ENCODE measurements at places on chromosomes 12 and 14.
A peak's percentile ranks its signal among the peaks of the same experiment; 100 is the strongest.

GRCh38 chr14:68094158-68094557 lies 274.6 kb downstream of the RAD51B start:
- no peak for DNase-seq

GRCh38 chr14:92897922-92898565 lies 24.9 kb upstream of the CHGA start:
- no peak for DNase-seq

GRCh38 chr12:92676710-92677109 lies 26.1 kb upstream of the PLEKHG7 start:
- DNase-seq = no peak

DNA sequence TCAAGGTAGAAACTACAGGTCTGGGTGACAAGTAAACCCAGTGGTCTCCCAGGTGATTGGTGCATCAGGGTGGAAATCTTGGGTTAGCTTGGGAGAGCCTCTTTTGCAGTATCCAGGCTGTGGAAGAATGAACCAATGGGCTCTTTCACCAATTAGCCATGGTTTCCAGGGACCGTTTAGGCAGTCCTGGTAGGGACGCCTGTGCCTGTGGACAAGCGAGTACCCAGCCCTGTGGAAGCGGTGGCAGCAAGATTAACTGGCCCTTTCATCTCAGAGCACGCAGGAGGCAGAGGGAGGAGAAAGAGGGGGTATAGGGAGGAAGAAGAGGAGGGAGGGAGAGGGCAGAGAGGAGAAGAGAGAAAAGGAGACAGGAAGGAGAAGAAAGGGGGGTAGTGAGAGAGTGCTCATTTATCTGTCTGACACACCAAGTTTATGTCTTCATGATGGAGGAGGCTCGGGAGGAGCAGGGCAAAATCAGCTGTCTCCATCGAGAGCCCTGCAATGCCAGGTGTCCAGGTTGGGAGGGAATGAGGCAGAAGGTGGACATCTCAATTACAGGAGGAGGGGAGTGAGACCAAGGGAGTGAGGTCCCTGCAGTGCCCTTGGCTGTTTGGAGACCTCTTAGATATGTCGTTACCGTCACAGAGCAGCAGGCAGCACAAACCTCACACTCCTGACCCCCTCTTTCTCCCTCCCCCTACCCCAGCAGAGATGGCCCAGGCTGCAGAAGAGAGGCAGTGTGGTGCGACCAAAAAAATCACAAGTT lies 4.6 kb upstream of the ZDHHC22 start:
- no peak for DNase-seq

DNA sequence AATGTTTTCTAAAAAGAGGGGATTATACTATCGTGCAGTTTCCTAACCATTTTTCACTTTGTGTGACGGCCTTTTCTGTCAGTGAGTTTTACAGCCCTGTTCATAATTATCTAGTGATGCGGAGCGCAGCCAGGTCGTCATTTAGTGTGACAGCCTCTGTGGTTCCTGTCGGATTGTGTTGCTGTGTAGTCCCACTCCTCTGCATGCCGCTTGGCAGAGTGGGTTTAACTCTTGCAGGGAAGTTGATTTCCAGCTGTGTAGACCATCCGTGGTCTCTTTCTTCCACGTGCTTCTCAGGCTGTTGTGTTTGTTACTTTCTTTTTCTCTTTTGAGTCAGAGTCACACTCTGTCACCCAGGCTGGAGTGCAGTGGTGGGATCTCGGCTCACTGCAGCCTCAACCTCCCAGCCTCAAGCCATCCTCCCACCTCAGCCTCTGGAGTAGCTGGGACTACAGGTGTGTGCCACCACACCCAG lies 8.6 kb downstream of the RAN start:
- no peak for DNase-seq

GRCh38 chr14:77649326-77649725 lies 32.9 kb upstream of the SPTLC2 start:
- no peak for DNase-seq

GRCh38 chr14:24103451-24103850 lies 9.3 kb downstream of the PCK2 start:
- DNase-seq = no peak

GRCh38 chr14:91415794-91416743 lies 1.6 kb downstream of the CCDC88C start:
- DNase-seq = no peak

GRCh38 chr14:52080808-52081755 lies 12.2 kb upstream of the NID2 start:
- DNase-seq = peak; percentile 64

GRCh38 chr14:37588956-37589714 lies 5.9 kb downstream of the FOXA1 start:
- DNase-seq = no peak

- DNase-seq = no peak
Measured at GRCh38 chr12:101772012-101772775, 32.9 kb upstream of the SYCP3 start.

- no peak for DNase-seq
Measured at GRCh38 chr14:75411214-75411540, 16.6 kb upstream of the JDP2 start.

- DNase-seq = no peak
Measured at GRCh38 chr12:103241184-103241583, 254.6 kb downstream of the C12orf42 start.

DNA sequence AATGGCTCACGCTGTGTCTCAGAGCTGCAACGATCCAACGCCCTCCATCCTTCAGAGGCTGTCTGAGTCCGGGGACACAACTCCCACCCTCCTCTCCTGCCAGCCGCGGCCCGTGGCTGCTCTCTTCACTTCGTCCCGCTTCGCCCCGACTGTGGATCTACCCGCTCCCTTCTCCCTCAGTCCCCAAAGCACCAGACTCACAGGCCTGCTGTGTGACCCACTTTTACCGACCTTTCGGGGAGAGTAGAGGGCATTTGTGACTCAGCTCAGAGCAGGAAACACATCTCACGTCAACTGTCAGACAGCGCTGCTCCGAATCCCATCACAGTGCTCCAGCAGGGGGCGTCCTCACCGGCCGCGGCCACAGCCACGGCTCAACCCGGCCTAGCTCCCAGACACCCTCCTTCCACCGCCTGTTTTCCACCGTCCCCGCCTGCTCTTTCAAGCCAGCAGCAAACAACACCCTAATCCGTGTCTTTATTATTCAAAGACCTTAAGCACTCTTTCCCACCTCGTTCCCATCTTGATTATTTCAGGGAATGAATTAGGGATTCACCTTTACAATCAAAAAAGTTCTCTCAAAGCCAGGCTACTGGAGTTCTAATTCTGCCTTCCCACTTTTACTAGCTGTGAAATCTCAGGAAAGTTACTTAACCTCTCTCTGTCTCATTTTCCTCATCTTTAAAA lies 5.0 kb upstream of the AQP2 start:
- DNase-seq = peak; percentile 54

DNA sequence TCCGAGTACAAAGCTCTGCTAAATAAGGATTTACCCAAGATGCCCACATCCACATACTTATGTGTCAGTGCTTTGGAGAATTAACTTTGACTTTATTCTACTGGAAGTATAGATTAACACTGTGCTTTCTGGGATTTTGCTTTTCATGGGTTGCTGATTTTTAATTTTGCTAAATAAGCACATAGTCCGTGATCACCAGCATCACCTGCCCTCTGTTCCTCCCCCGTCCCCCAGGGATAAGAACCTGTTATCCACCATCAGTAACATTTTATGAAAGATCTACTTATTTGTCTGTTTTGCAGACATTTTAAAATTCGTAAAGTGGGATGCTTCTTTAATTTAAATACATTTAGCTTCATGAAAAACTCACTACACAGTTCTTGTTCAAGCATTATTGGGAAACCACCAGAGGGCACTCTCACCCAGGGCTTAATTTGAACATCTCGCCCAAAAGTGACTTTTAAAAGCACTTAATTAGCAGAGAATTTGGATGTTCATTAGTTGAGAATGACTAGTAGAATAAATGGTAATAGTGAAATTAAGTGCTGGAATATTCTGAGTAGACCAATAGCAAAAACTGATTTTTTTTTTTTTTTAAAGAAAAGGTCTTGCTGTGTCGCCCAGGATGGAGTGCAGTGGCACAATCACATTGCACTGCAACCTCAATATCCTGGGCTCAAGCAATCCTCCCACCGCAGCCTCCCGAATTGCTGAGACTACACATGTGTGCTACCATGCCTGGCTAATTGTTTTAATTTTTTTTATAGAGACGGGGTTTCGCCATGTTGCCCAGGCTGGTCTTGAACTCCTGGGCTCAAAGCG lies 35.7 kb downstream of the MRPL42 start:
- DNase-seq = peak; percentile 29

- no peak for DNase-seq
Measured at GRCh38 chr12:71546322-71546861, 106.8 kb downstream of the LGR5 start.

DNA sequence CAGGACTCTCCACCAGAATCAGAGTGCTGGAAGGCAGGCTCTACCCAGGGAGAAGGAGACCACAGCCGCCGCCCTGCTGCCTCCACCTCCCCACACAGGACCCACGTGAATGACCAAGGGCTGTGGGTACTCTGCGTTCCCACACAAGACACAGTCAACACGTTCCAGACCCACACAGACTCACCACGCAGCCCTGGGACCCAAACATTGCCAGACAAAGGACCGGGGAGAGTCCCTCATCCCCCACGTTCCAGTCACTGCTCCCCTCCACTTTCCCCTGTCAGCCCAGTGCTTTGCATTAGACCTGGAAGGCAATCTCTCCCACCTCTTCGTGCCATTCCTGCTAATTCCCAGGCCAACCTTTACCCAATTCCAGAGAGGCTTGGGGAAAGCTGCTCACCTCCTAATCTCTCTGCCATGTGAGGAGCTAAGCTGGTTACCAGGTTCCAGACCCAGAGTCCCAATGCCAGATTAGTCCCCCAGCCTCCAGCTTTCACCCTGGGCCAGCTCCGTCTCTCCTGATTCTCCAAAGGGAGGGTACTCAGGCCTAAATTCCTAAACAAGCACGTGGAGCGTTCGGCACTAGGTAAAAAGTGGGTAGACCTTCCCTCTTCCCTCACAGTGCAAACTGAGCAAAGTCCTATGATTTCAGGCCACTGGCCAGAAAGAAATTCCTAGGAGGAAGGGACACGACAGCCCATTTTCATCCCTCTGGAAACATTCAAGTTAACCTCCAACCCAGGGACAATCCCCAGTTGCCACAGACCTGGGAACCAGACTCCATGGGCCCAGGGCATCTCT lies 4.9 kb downstream of the SLC6A13 start:
- no peak for DNase-seq

GRCh38 chr12:19312637-19313036 lies 126.7 kb upstream of the AEBP2 start:
- DNase-seq = no peak

- DNase-seq = no peak
Measured at GRCh38 chr12:46516933-46517578, 144.5 kb upstream of the SLC38A2 start.

- no peak for DNase-seq
Measured at GRCh38 chr12:89160716-89161123, 191.6 kb downstream of the DUSP6 start.

- DNase-seq = no peak
Measured at GRCh38 chr12:68899251-68899771, 33.7 kb downstream of the CPM start.

GRCh38 chr12:53805791-53806190 lies 54.0 kb upstream of the CISTR start:
- DNase-seq = no peak

GRCh38 chr14:88798156-88798555 lies 5.4 kb upstream of the EML5 start:
- DNase-seq = no peak

GRCh38 chr14:101471723-101472517 lies 89.4 kb upstream of the DIO3 start:
- no peak for DNase-seq

DNA sequence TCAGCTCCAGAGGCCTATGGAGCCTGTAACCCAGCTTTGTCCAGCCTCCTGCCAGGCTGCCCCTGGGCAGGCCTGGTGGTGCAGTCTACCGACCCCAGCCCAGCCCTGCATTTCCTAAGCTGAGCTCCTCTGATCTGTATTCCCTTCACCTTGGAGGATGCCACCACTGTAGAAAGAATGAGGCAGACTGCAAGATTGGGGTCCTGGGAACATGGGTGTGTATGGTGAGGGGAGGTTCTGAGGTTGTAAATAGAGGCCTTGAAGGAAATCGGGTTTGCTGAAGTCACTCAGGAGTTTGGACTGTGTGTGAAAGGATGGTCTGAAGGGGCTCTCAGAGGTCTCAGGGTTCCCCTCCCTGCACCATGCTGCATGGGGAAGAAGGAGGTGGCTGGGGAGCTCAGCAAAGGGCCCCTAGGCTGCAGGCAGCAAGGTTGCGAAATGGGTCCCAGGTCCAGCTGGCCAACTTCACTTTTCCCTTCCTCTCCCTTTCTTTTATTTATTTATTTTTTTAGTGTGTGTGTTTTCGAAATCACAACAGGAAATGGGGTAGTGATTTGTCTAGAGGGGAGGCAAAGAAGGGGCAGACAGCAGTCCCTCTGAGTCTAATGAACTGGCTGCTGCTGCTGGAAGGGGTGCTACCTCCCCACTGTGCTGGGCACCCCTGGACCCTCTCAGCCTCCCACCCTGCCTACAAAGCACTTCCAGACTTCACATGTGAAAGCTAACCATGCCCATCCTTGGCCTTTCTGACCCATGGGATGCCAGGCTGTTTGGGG lies 1.2 kb upstream of the LRP1-AS start:
- no peak for DNase-seq

- no peak for DNase-seq
Measured at GRCh38 chr14:104563742-104564615, 15.6 kb upstream of the C14orf180 start.

DNA sequence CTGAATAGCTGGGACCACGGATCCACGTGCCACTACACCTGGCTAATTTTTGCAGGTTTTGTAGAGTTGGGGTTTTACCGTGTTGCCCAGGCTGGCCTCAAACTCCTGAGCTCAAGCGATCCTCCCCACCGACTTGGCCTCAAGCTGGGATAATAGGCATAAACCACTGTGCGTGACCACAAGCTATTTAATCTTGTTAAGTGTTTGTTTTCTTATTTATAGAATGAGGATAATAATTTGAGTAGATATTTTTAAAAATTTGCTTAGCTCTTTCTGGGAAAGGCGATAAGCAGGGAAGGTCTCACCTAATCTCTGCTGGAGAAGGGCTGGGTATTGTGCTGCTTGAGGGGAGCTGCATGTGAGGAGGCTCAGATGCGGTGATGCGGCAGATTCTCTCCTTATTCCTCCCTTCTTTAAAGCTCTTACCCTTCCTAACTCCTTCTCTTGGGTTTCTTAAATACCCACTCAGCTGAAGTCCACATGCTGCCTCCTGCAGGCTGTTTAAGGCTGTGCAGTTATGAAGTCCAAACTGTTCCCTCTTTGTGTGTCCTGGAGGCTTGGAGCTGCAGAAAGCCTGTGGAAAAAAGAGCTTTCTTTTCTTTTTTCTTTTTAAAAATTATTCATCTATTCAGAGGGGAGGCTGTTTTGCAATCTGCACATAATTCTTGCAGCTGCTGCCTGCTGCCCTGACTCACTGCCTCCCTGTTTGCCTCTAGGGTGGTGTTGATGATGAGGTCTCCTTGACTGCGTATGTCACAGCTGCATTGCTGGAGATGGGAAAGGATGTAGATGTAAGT lies 37.9 kb downstream of the A2ML1 start:
- DNase-seq = peak; percentile 21

- no peak for DNase-seq
Measured at GRCh38 chr14:91281346-91281745, 36.8 kb upstream of the GPR68 start.

Data from renal pelvis (tissue), 12 donors.